ENCODE measurements at places on chromosomes 13 and 19. TPM values are rescaled to one million over a fixed set of nuclear protein-coding genes. Genes with fewer than 3 reads are reported as not detected.

The HSPB6 gene
- total RNA-seq = 0.27 TPM

The BRSK1 gene
- total RNA-seq = 3.1 TPM

The TBC1D17 gene
- 20.8 TPM for total RNA-seq

The APC2 gene
- total RNA-seq = 1.5 TPM

The RAB3A gene
- total RNA-seq = 0.67 TPM

The PRR36 gene
- 0.47 TPM for total RNA-seq

The HSPH1 gene
- 108 TPM for total RNA-seq

The RXFP2 gene
- not detected for total RNA-seq

The CACNG7 gene
- 8.0 TPM for total RNA-seq

The PSG1 gene
- 0.12 TPM for total RNA-seq

The GRIN2D gene
- total RNA-seq = 8.9 TPM

The KL gene
- total RNA-seq = 0.05 TPM

The IFNL1 gene
- 0.10 TPM for total RNA-seq

The COG6 gene
- total RNA-seq = 5.8 TPM

The ZNF135 gene
- total RNA-seq = not detected

The MISP gene
- 79.4 TPM for total RNA-seq

The TYK2 gene
- 40.2 TPM for total RNA-seq

The CEACAM1 gene
- total RNA-seq = 1.7 TPM

The NLRP5 gene
- 0.03 TPM for total RNA-seq

The TEKTIP1 gene
- not detected for total RNA-seq

The VSIG10L gene
- total RNA-seq = 14.8 TPM

The KCNJ14 gene
- 1.1 TPM for total RNA-seq

The MAB21L1 gene
- total RNA-seq = not detected

The CLEC4G gene
- total RNA-seq = not detected

The SIGLEC9 gene
- total RNA-seq = not detected

The VMAC gene
- total RNA-seq = 0.58 TPM

The KLF1 gene
- total RNA-seq = 0.08 TPM

The RASAL3 gene
- total RNA-seq = not detected

The IGFL3 gene
- total RNA-seq = not detected

The STAP2 gene
- not detected for total RNA-seq

The ZNF254 gene
- total RNA-seq = 8.1 TPM

The SCN1B gene
- total RNA-seq = 20.2 TPM

The ZNF132 gene
- 0.08 TPM for total RNA-seq

The URAD gene
- total RNA-seq = not detected

The FLT1 gene
- 0.02 TPM for total RNA-seq

The PSG6 gene
- not detected for total RNA-seq

The SBSN gene
- total RNA-seq = 3.5 TPM

The ZNF99 gene
- not detected for total RNA-seq

The MIPEP gene
- 27.6 TPM for total RNA-seq

The ATXN8OS gene
- total RNA-seq = not detected

The C13orf46 gene
- total RNA-seq = 0.14 TPM

The KLK14 gene
- total RNA-seq = 0.26 TPM

The OVOL3 gene
- 0.45 TPM for total RNA-seq

The CCDC194 gene
- not detected for total RNA-seq

The ZNF134 gene
- 8.7 TPM for total RNA-seq

The OR7C1 gene
- total RNA-seq = not detected

The ZNF329 gene
- total RNA-seq = 3.2 TPM

The PRR12 gene
- total RNA-seq = 35.7 TPM

The ZNF473 gene
- 10.3 TPM for total RNA-seq

The TUBB4A gene
- 6.0 TPM for total RNA-seq

The IL11 gene
- total RNA-seq = 14.6 TPM

The GPR183 gene
- not detected for total RNA-seq
